ENCODE measurements at places on chromosomes 2 and 18.

- DNase-seq = no peak
These were observed 117.1 kb upstream of the SERTAD2 start for GRCh38 chr2:64770781-64771334.

DNA sequence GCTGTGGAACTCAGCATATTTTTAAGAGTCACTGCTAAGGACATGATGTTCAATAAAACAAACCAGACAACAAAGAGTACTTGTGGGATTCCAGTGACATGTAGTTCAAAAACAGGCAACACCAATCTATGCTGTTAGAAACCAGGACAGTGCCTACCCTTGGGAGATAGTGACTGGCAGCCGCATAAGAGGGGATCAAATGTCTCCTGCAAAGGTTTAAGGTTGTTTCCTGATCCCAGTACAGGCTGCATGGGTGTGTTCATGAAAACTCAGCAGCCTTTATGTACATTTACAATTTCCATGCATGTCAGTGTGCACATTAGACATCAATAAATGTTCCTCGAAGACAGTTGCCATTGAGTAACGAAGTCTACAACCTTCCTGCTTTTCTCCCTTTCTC, 183.8 kb downstream of the PID1 start:
- DNase-seq = no peak

DNA sequence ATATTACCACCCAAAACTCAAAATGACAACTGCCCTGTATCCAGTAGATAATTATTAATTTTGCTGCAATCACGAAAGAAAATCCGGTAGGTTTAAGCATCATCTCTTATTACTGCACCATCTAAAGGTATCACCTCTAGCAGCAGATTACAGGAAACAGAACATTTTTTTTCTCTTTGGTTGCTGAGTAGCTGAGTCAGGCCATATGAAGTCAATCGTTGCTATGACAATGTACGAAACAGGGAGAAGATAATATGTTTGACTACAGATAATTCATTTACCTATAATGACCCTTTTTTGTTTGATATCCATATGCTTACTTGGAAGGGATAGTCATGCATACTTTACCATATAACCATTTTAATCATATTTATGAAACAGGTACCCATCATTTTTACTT, 831.6 kb upstream of the CHAC2 start:
- no peak for DNase-seq

DNA sequence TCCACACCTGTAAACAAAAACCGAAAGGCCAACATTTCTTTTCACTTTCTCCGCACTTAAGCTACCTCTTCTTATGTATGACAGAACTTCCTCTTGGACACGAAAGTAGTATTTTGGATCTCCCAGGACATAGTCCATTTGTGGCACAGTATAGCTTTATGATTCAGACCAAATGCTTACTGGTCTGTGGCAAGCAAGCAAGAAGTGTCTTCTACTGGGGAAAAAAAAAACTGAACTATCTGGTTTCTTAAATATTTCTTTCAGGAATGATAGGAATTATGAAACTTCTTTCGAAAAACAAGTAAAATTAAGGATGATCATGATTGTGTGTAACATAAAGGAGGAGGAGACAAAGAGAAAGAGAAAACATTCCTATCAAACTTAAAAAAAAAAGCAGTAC, 33.6 kb downstream of the SRBD1 start:
- no peak for DNase-seq

DNA sequence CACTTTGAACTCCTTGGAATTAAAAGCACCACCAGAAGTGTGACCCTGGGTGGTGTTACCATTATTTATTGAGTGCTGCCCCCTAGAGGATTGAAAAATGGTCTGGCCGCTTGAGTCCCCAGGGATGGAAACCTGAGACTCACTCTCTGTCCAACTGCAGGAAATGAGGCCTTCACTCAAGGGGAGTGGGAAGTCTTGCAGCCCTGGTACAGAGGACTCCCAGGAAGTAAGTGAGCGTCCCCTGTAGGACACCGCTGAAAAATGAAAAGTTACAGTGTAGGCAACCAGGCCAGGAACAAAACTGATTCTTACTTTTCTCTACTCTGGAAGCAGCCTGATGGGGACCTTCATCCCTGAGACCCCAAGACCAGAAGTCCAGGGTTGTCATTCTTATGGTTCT, 2.2 kb upstream of the NRP2 start:
- peak; percentile 60 for DNase-seq

DNA sequence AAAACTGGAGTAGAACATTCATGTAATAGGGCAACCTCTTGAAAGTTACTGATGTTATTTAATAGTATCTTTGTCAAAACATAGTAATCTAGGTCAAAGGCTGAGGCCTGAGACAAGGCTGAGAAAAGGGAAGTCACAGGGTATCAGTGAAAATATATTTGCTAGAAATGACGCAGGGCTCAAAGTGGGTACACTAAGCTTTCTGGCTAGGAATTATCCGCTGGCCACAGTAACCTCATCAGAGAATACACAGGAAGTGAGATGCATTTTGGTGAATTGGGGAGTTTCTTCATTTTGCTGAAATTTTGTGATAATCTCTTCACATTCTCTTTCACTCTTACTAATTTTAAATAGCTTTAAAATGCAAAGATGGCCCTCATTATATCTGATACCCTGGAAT, 206.8 kb downstream of the OTX1 start:
- no peak for DNase-seq

- no peak for DNase-seq
These were observed 167.1 kb downstream of the PDE1A start for GRCh38 chr2:182259629-182260150.

DNA sequence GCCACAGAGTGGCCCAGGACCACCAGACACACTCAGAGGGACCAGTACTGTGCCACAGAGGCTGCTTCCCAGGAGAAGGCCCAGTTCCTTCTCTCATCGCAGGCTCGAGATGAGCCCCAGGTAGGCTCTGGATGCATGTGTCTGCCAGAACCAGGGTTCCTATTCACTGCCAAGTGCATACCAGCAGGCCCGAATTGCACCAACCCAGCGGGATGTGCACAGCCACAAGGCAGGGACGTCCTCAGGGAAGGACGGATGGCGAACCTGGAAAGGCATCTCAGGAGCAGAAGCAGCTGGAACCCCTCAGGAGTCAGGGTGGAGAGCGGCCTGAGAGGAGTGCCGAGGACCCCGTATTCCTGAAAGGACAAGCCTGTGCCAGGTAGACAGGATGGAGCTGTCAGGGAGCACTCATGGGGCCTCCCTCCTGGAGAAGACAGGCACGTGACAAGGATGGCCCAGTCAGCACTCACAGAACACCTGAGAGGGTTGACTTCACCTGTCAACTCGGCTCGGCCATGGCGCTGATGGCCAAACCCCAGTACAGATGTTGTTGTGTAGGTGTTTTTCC, 73.7 kb downstream of the PTGR3 start:
- DNase-seq = no peak

- DNase-seq = no peak
These were observed 158.5 kb upstream of the LMAN1 start for GRCh38 chr18:59517446-59518165.

GRCh38 chr2:140117386-140117785, 1337.2 kb upstream of the NXPH2 start:
- DNase-seq = no peak

DNA sequence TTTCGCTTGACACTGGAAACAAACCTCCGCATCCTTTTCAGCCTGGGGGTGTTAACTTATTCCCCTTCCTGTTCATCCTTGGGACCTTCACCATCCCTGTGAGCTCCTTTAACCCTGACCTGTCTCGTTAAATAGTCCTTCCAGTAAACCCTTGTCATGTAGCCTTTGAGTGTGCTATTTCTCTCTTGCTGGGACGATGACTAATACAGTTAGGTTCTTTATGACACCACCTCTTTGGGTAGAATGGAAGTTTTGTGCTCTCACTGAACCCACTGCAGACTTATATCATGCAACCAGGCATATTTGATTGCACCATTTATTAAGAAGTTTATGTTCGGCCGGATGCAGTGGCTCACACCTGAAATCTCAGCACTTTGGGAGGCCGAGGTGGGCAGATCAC, 40.5 kb upstream of the GAREM1 start:
- no peak for DNase-seq

DNA sequence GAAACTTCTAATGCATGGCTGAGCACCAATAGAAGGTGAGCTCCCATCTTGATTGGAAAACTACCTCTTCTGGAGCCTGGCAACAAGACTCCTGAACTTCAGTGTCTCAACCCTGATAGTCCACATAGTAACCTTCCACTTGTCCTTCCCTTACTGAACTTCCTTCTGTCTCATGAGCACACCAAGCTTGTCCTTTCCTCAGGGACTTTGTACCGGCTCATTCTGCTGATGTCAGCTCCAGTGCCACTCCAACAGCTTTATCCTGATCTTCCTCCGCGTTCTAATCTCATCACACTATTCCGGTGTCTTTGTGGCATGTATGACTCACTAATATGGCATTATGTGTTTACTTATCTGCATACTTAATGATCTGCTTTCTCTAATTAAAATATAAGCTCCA, 862.0 kb upstream of the ID2 start:
- DNase-seq = no peak

GRCh38 chr18:45976974-45977373, 9.8 kb upstream of the EPG5 start:
- no peak for DNase-seq

GRCh38 chr2:36780231-36780839, 83.8 kb downstream of the VIT start:
- peak; percentile 40 for DNase-seq

GRCh38 chr18:11785444-11786055, 65.7 kb upstream of the CHMP1B start:
- DNase-seq = no peak

DNA sequence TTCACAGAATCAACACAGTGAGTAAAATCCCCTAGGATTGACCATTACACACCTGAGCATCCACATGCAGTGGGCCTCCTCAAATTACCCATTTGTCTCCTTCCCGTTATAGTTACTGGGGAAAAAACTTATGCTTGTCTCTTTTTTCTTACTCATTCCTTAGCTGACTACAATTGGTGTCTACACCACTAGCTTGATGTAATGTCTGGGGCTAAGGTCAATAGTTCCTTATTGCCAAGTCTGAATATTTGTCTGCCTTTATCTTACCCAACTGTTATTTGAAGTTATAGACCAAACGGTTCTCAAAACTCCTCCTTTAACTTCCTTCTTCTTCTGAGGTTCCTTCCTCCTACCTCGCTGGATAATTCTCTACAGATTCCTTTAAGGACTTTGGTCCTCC, 41.9 kb upstream of the TMEM17 start:
- no peak for DNase-seq

GRCh38 chr2:113167115-113167932, 6.4 kb upstream of the PSD4 start:
- no peak for DNase-seq

- DNase-seq = no peak
These were observed 158.9 kb upstream of the SLC14A2 start for GRCh38 chr18:45456090-45457021.

GRCh38 chr2:176356251-176356650, 87.0 kb downstream of the MTX2 start:
- DNase-seq = no peak
